ENCODE measurements at places on chromosomes 2 and 18.

GRCh38 chr18:49839012-49839411 lies 25.7 kb upstream of the ACAA2 start:
- peak; percentile 99 for DNase-seq

GRCh38 chr2:46748735-46749531 lies 166.7 kb downstream of the MCFD2 start:
- peak; percentile 97 for DNase-seq

DNA sequence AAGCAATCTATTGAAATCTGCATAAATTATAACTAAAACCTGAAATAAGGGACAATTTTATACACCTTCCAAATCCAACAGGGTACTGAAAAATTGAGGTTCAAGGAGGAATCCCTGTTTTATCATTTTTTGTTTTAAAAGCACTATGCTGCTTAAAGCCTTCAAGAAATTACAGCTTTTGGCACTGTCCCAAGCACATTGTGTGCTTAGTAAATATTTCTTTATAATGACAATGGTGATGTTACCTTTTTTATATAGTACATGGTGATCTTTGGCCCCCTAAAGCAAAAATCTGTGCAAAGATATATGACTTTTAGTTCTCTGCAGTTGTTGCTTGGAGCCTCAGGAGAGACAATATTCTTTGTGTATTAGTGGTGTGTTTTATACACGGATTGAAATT lies 71.6 kb upstream of the EFEMP1 start:
- no peak for DNase-seq

DNA sequence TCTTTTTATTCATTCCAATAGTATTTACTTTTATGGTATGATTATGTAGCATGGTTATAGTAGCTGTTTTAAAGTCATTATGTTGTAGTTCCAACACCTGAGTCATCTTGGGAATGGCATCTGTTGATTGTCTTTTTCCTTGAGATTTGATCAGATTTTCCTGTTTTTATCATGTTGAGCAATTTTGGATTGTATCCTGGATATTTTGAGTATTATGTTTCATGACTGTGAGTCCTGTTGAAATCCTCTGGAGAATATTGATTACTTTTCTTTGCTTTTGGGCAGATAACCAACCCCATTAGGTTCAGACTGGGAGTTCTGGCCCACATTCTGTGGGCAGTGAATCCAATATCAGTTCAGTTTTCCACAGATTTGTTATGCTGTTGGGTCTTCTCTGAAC lies 163.2 kb upstream of the SPRED2 start:
- DNase-seq, result no peak

GRCh38 chr2:1518867-1519530 lies 105.7 kb downstream of the TPO start:
- DNase-seq, result no peak

DNA sequence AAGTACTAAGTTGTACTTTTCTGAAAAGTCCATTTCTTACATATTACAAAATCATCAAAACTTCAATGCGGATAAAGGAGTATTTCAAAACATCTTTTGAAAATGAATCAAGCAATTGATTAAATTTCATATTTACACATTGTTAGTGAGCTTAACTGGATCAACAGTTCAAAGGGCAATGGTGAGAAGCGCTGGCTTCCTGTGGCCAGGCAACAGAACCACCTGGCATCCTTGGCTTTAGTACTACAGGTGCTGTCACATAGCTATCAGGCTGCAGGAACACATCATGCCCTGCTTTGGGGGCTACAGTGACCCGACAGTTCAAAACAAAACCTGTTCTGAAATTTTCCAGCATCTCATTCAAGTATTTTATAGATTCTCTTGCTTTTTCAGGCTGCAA lies 59.2 kb downstream of the SMAD2 start:
- no peak for DNase-seq

DNA sequence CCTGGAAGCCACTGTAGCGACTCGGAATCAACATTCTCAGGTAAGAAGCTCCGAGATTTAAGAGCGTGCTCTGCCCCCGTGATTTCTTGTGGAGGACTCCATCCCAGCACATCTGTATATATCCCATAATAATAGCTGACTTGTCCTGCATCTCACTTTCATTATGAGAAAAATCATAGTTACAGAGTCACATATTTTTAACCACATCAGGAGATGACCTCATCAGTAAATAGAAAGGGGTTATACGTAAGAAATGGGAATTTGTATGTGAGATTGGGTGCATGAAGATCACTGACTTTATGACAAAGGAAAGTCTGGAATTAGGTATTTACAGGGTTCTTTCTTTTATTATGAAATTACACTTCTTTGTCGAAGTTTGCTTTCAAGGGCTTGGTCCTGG lies 16.4 kb upstream of the TMEM18 start:
- DNase-seq, result no peak

DNA sequence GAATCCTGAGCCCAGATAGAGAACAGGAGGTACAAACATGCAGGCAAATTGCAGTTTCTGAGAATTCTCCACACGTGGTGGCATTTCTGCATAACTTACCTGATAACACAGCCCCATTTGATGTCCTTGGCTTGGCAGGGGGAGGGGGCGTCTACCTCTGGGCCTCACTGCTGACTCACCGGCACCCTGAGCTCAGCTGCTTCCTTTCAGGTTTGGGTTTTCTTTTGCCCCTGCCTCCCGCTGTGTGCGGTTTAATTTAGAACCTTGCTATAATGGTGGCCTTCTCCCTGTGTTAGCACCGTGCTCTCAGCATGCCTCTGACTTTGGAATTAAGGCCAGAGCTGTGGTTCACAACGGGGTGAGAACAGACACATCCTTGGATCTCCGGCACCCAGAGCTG lies 4.4 kb downstream of the CTIF start:
- no peak for DNase-seq

GRCh38 chr2:27147935-27148334 lies 869 bp upstream of the TCF23 start:
- no peak for DNase-seq

DNA sequence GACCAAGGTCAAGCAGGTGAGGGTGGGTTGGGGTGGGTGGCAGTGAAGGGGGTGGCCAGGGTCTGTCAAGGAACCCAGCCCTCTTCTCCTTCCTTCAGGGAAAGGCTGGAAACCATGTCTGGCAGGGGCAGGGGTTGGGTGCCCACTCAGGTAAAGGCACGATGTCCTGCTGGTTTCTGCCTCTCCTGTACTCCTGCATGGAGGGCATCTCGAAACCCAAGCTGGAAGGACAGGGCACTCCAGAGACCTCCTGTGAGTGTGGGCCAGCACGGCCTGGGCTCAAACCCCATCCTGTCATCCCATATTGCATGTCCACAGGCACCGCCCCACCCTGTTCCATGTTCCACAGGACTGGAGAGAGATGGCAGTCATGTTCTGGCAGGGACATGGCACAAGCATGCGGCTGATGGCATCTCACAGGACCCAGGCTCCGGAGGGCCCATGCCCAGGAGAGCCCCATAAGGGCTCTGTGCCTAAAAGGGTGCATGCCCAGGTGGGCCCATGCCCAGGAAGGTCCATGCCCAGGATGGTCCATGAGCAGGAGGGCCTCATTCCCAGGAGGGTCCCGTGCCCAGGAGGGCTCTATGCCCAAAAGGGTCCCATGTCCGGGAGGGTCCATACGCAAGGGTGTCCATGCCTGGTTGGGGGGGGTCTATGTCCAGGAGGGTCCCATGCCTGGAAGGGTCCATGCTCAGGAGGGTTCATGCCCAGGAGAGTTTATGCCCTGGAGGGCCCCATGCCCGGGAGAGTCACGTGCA lies 6.4 kb downstream of the GPR35 start:
- no peak for DNase-seq

GRCh38 chr2:146992466-146992865 lies 852.4 kb upstream of the ACVR2A start:
- DNase-seq, result peak; percentile 64

- no peak for DNase-seq
Observed at GRCh38 chr18:24293254-24293653, 104.4 kb downstream of the OSBPL1A start.

DNA sequence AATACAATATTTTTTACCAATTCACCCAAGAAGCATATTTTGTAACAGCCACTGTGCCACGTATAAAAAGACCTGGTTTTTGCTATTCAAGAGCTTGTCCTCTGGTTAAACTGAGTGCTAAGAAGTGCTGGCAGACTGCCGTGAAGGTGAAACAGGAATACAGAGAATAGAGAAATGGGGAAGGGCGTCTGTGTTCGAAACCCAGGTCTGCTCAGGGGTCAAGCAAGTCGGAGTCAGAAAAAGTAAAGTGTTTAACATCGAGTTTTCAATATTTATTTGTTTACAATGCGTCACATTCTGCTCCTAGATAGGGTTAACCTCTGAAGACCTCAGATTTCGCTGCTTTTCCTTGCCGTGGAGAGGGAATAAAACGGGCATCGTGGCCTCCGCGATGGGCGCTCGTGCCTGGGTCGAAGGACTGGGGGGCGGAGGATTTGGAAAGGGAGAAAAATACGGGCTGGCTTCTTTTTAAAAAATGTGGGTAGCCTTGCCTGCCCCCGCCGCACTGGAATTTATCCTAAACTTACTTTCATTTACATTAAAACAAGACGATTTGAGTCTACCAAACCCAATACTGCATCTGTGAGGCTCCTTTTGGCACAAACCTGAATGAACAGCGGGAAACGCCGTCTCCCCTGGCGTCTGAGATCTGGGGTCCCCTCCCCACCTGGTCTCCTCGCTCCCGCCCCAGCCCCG lies 1.1 kb upstream of the SNTG2 start:
- DNase-seq, result no peak

- DNase-seq, result no peak
Observed at GRCh38 chr2:160940271-160940670, 220.0 kb upstream of the TANK start.

DNA sequence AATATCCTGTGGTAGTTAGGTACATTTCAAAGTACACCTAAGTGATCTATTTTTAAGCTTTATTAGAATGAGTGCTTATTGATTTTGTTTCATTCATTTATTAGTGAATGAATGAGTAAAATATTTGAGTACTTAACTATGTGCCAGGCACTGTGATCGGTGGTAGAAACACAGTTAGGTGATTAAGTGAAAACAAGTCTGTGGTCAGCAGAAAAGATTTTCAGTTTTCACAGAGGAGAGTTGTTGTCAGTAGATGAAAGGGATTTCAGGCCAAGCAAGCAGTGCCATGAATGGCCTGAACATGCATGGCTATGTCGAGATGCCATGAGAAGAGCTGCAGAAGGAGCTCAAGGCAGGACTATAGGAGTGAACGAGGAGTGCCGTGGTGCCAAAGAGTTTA lies 85.9 kb downstream of the SPTBN1 start:
- DNase-seq, result no peak

DNA sequence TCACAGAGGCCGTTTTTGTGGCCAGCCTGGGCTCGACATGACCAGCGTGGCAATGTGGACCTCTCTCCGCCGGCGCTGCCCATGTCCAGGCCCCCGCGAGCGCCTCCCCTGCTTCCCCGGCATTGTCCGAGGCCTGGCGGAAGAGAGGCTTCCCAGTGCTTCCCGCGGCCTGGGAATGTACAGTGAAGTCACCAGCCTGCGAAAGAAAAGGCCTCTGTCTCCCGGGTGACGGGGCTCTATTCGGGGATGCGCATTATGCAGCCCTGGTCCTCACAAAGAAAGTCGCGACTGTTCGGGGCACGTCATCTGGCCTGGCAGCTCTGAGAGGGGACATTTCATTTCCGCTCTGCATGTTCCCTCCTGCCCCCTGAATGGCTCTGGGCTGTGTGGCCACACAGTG lies 109.2 kb upstream of the AGAP1 start:
- no peak for DNase-seq

GRCh38 chr2:40511661-40512213 lies 59.8 kb upstream of the SLC8A1 start:
- DNase-seq, result no peak

- DNase-seq, result no peak
Observed at GRCh38 chr18:76824145-76824676, 1.9 kb downstream of the ZNF236 start.

DNA sequence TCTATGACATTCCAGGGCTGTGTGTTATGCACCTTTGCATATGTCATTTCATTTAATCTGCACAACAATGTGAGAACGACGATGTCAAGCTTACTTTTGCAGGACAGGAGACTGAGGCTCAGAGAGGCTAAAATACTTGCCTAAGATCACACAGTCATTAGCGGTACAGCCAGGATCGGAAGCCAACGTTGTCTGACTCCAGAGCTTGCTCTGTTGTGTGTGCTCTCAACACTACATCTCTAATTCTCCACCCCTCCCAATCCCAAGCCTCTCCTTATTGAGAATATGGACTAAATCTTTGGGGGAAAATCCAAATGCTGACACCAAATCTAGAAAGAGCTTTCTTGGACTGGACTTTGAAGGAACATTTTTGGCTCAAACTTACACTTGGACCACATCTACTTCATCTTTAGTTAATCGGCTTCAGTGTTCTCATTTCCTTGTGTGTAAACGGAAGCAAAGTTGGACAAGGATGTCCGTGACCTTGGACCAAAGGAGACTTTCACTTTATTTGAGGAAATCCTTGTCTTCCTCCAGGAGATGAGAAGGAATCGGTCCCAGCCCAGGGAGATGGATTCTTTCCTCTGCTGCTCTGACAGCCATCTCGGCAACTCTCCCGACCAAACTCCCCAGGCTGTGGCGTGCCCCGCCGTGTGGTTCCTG lies 242.4 kb downstream of the LPIN1 start:
- DNase-seq, result no peak

DNA sequence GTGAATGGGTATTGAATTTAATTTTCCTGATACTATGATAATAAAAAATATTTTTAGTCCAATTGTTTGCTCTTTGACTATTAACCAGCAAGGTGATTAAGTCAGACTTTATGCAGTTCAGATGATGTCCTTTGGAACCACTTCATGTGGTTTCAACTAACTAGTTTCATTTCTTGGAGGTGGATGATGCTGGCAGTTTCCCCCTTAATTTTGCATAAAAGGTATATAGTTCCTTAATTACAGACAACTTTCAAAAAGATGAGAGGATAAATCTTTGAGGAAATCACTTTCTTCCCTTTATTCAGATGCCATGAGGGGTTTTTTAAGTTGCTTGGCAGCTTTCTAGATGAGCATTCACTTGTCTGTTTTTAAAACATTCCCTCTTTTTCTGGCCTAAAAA lies 223.1 kb downstream of the PHLPP1 start:
- no peak for DNase-seq

Data from bronchial epithelial cell (primary cell).